ENCODE measurements at places on chromosomes 12 and 14. TPM values are rescaled to one million over a fixed set of nuclear protein-coding genes. Genes with fewer than 3 reads are reported as not detected.

CLEC4D gene
- not detected for total RNA-seq

NGB gene
- not detected for total RNA-seq

CDKN1B gene
- 95.4 TPM for total RNA-seq

C3AR1 gene
- 6.4 TPM for total RNA-seq

KRT5 gene
- total RNA-seq, result not detected

GRIP1 gene
- total RNA-seq, result 0.19 TPM

PMEL gene
- total RNA-seq, result 0.30 TPM

KLRC3 gene
- total RNA-seq, result not detected

CD163 gene
- total RNA-seq, result not detected

SMCO3 gene
- not detected for total RNA-seq

CLEC4A gene
- 2.6 TPM for total RNA-seq

SPIC gene
- not detected for total RNA-seq

INSM2 gene
- total RNA-seq, result not detected

FOXG1 gene
- total RNA-seq, result not detected

IRAK3 gene
- 1.8 TPM for total RNA-seq

TMEM132C gene
- total RNA-seq, result not detected

MTERF2 gene
- total RNA-seq, result 9.0 TPM

PROX2 gene
- total RNA-seq, result 0.71 TPM

PRPH gene
- 0.32 TPM for total RNA-seq

MYO1H gene
- total RNA-seq, result not detected

TAS2R42 gene
- total RNA-seq, result not detected

HSP90AA1 gene
- total RNA-seq, result 639 TPM

NT5DC3 gene
- total RNA-seq, result 7.4 TPM

OR10AD1 gene
- not detected for total RNA-seq

SLCO1C1 gene
- not detected for total RNA-seq

ARHGAP9 gene
- 225 TPM for total RNA-seq

KRT2 gene
- not detected for total RNA-seq

TMTC1 gene
- not detected for total RNA-seq

RAD51B gene
- total RNA-seq, result 49.7 TPM

KRT83 gene
- total RNA-seq, result not detected

KANSL2 gene
- total RNA-seq, result 54.3 TPM

GPHN gene
- 23.2 TPM for total RNA-seq

LRRC10 gene
- not detected for total RNA-seq

FAIM2 gene
- 1.6 TPM for total RNA-seq

Measured in activated T-helper 17 cell treated with anti-CD3 and anti-CD28 coated beads, Interleukin-2, amount 50 U/mL, for 72 hours (primary cell).